Stimulated activated CD4-positive, alpha-beta T cell treated with anti-CD3 and anti-CD28 coated beads, Interleukin-1b, Interleukin-23, amount 100 ng/mL, for 1 hour (primary cell): ENCODE measurements at places on chromosomes 3 and 15.

DNA sequence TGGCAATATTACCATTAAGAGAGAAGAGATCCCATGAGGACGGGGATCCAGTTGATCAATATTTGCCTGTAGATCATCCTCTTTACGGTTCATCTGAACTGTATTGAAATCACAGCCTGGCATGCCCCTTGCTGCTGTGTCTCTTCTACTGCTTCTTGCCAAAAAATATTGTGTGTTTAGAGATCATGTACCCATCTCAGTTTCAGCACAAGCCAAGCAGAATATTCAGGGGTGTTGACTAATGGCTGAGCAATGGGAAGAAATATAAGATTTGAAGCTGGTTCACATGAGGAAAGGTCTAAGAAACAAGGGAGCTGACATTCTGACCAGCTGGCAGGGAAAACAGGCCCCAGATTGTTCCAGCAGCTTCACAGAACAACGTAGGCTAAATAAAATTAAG lies 21.3 kb downstream of the ATP13A5 start:
- no peak for DNase-seq

DNA sequence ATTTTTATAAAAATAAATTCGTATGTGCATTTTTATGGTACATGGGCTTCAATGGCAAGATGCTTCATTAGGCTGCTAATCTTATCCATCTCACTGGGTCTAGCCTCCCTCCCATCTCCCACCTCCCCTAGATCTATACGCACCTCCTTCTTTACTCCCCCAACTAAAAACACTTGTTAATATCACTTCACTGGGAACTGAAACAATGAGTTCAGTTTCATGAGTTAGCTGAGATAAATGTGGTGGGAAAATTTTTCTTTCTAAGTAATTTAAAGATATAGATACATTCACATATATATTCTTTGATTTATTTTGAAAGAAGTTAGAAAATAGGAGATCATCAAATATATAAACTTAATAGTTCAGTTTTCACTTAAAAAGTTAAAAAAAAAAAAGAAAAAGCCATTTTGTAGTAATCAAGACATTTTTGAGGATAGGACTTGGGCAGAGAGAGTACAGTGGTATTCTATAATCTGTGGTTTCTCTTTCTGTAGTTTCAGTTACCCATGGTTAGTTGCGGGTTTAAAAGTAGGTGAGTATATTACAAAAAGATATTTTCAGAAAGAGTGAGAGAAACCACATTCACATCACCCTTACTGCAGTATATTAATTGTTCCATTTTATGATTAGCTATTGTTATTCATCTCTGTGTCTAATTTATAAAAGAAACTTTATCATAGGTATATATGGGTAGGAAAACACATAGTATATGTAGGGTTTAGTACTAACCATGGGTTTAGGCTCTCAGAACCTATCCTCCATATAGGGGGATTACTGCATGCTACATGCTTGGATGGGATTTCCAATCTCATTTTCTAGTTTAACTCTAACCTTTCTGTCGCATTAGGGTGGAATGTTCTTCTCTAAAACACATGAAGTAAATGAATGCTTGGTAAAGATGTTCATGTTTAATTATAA lies 316.0 kb upstream of the CBLB start:
- DNase-seq: no peak

GRCh38 chr15:61220125-61220524 lies 9.0 kb downstream of the RORA start:
- DNase-seq: no peak

- no peak for DNase-seq
These were observed 13.1 kb upstream of the SCN5A start for GRCh38 chr3:38662544-38662943.

DNA sequence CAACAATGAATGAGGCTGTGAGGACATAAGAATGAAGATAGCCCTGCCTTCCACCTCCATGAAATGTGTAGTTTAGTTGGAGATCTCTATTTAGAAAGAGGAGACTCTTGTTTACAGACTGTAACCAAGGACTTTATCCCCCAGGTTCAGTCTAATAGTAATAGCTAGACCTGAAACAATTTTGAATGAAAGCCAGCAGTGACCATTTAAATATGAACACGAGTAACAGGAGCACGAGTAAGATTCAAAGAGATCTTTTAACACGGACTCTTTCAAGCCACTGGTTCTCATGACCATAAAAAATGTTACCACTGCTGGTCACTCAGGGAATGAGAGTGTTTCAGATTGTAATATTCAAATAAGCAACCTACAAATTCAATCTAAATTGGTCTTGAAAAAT lies 123.1 kb downstream of the FMN1 start:
- no peak for DNase-seq

DNA sequence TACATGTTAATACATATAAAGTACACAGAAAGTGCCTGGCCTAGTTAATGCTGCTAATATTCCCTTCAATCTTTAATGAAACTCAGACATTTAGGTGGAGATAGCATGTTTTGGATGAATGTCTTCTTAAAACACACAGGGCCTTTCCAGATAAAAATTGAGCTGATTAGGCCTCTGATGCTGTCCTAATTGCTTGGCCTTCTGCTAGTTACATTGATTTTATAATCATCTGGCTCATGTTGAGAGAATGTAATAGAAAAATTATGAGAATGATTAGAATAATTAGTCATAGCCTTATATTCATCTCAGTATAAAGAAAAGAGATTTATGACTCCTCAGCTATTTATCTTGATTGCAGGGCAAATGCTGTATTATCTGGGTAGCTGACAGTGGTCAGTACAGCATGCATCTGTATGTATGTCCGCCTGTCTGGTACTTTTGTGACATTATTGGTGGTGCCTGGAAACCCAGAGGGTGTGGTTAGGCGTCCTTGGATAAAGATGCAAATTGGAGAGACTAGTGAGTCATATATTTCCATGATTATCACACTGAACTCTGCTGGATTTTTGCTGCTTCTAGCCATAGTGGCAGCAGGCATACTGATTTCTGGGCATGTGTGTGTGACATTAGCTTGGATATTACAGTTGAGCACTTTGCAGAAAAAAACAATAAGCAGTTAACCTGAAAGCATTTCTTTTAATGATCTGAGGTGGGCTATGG lies 120.8 kb downstream of the FEZF2 start:
- no peak for DNase-seq

DNA sequence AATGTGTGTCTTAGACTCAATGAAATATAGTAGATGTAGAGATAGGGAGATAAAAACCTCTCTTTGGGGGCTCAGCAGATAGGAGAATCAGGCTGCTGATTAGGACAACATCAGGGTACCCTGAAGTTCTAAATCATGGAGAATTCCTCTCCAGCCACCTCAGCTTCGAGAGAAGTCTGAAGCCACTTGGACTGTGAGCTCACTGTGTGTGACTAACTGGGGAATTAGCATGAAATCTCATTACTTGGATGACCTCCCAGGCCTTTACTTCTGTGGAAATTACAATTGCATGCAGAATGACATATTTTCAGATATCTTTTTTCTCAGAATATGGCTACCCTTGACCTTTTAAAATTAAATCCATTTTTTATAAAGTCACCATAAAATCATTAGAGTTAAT lies 128.0 kb upstream of the MRPL3 start:
- DNase-seq: no peak

DNA sequence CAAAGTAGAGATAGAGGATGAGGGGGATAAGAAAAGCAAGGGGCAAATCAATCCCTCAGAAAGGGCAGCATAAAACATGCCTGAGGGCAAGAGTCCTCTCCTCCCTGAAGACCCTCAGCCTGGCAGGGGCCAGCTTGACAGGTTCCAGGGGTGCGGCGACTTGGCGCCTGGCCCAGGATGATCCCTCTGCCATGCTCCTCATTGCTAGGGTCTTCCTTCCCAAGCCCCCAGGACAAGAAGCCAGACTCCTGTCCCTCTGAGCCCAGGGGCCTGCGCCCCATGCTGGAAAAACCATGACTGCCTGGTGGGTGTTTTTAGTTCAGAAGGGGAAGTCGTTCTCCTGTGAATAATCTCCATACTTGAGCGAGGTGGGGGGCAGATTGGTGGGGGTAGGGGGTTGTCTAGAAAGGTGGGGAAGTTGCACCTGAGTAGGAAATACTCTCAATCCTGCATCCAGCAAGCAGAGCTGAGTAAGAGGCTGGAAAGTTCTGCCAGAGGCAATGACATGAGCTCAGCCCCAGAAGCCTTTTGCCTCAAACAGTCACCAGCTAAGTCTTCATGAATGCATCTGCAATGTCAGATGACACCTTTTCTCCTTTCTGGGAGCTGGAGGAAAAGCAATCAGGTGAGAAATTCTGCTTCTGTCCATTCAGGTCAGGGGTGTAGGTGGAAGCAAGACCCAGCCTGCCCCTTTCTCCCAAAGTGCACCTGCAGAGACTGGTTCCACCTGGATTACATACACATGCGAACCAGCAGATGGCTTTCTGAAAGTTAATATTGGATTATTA lies 18.3 kb downstream of the SLC12A8 start:
- DNase-seq: no peak

DNA sequence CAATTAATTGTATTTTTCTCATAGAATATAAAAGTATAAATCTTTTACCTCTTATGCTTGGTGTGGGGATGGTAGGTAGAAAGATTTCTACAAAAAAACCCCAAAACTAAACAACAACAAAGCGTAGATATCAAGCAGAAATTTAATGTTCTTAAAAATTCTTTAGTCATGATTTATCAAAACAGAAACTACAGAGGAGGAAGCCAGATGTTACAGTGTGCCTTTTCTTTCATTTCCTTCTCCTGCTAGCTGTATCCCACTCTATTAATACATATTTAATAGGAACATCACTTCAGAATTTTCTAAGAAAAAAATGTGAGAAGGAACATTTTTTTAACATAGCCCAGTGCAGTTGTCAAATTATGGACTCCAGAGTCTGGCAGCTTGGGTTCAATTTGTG lies 420.6 kb downstream of the TUSC7 start:
- DNase-seq: no peak

DNA sequence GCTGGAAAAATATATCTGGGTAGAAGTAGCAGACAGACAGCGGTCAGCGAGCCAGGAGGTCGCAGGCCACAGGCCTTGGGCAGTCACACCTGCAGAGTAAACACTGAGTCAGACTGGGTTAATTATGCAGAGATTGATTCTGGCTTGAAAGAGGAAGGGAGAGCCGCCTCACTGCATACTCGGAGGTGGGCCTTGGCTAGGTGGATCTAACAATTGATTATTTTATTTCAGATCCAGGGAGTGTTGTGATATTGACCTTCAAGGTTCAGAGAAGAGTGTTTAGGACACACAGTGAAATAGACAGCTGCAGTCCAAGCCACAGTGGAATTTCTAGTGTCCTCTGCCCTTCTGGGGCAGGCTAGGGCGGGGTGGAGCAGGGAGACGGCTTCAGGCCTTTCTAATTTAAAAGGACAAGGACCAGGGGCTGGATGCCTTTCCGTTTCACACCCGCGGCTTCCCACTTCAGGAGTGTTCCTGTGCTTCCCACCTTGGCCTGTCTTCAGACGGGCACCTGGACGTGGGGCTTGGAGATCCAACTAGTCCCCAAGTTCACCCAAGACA lies 237.3 kb downstream of the XXYLT1 start:
- no peak for DNase-seq

- DNase-seq: no peak
These were observed 535 bp downstream of the MCTP2 start for GRCh38 chr15:94231723-94232468.

DNA sequence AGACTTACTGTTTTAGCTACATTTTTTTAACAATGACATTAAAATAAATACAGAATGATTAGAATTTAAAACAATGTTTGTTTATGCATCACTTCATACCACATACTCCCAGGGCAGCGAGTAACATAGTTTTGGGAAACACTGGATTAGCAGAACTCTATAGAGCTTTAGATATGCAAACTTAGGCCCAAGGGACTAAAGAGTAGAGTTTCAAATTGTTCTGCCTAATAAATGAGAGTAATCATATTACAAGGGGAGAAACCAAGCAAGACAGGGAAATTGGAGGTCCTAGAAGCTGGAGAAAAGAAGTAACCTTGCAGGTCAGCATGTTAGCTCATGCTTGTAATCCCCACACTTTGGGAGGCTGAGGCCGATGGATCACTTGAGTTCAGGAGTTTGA lies 3.6 kb upstream of the DAZL start:
- no peak for DNase-seq

GRCh38 chr3:50639055-50639494 lies 22.1 kb downstream of the MAPKAPK3 start:
- DNase-seq: no peak

DNA sequence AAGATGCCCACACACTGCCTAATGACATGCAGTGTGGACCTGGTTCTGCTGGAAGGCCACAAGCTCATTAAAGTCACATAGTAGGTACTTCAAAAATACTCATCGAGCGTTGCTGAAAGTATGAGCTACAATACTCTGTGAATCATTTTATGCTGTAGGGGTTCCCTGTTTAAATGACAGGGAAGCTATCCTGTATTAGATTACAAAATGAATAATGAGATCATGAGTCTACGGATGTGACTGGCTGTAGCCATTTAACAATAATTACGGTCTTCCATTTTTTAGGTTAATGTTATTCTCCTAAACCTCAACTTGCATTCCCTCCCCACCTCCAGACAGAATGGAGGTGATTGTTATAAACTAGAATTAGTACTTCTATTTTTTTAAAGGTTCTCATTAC lies 128.2 kb upstream of the FAM3D start:
- DNase-seq: no peak

GRCh38 chr15:69034352-69034751 lies 19.9 kb downstream of the NOX5 start:
- DNase-seq: no peak

GRCh38 chr3:74036568-74036967 lies 411.8 kb upstream of the PDZRN3 start:
- no peak for DNase-seq

DNA sequence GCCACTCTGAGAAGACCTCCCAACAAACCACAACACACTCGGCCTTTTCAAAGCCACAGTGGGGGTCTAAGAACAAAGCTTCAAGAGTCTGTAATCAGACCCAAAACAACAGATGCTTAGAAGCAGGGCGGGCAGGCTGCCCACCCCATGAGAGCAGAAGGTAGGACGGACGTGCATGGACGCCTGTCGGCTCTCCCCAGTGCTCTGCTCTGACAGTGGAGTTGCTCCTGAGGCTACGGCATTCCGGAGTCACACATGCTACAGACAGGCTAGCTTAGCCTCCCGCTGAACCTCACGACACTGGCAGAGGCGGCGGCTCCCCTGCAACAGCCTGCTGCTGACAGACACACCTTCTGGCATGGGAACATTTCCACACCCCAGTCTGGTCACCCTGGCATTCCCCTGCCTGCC lies 33.5 kb downstream of the SLCO2A1 start:
- no peak for DNase-seq

DNA sequence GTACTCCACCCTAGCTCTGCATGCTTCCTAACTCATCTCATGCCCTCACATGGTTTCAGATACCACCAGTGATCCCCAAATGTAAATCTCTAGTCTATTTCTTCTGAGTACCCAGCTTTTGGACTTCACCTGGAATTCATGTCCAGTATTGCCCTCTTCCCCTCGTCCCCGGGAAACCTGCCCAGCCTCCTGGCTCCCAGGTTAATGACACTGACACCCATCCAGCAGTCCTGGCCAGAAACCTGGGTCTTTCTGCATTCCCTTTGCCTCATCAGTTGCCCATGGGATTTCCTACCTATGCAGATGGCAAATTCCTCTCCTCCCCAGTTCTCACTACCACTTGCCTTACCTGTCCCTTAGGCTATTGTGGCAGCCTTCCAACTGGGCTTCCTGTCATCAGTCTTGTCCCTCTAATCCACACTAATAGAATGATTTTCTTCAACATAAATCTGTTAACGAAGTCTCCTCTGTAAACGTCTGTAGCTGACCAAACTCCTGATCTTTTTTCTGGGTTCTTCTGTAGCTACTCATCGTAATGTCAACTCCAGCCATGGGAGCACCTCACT lies 15.3 kb upstream of the MYLK start:
- no peak for DNase-seq
